ENCODE measurements at places on chromosomes 7 and 10. TPM values are rescaled to one million over a fixed set of nuclear protein-coding genes. Genes with fewer than 3 reads are reported as not detected.

DNA sequence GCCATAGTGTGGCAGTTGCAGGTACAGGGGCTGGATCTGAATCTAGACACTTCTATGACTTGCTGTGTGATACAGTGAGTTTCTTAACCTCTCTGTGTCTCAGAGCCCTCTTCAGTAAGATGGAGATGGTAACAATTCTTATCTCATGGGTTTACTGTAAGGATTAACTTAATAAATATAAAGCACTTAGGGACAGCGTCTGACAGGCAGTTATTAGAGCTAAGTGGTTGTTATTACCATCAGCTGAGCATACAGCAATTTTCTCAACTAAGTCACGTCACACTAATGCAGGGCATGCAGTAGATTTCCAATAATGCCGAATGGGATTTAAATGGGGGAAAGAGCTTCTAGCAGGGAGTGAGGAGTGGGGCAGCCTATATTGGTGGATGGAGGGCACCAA is 162.6 kb downstream of the SH2D4B start:
- DNase-seq: no peak

ADRA2A gene
- total RNA-seq: not detected

DNA sequence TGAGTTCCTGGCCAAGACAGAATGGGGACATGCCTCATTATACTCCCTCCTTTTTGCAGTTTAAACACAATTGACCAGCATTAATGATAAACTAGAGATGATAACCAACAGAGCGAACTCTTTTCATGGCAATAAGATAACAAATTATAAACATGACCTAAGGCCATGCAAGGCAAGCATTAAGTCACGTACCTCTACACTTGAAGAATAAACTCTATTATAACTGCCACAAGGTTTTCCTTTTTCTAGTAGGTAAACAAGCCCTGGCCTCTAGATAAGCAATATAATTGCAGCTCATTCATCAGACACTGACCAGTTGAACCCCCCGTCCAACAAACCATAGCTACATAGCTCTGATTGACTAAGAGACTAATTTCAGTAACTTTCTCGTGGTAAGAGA is 767.0 kb downstream of the GRM8 start:
- no peak for DNase-seq

NRG3 gene
- total RNA-seq: not detected

- DNase-seq: no peak
Observed at GRCh38 chr10:51768886-51769465, 69.6 kb upstream of the CSTF2T start.

SPDYE6 gene
- not detected for total RNA-seq

All from activated CD8-positive, alpha-beta T cell treated with anti-CD3 and anti-CD28 coated beads, Interleukin-2, amount 10 ng/mL, durations not matched to agents 7 days and 5 days (primary cell).